Bronchial epithelial cell (primary cell): ENCODE measurements at places on chromosomes 11 and 22. TPM values are rescaled to one million over a fixed set of nuclear protein-coding genes. Genes with fewer than 3 reads are reported as not detected.

Gene SCUBE2
- not detected in 2 replicates for total RNA-seq

Gene RIMBP3C
- under 0.01 TPM in 2 replicates for total RNA-seq

Gene GRIK4
- not detected in 2 replicates for total RNA-seq

Gene CTSC
- 72.1 and 80.8 TPM in 2 replicates for total RNA-seq

Gene SLC2A11
- total RNA-seq, result 6.8 and 8.2 TPM in 2 replicates

Gene GGTLC2
- not detected in 2 replicates for total RNA-seq

Gene ZNF280B
- 0.26 TPM in 2 replicates for total RNA-seq

GRCh38 chr11:70024036-70024772 lies 53.9 kb upstream of the ANO1 start:
- no peak for DNase-seq

GRCh38 chr11:3970108-3970507 lies 114.6 kb downstream of the STIM1 start:
- DNase-seq, result no peak

DNA sequence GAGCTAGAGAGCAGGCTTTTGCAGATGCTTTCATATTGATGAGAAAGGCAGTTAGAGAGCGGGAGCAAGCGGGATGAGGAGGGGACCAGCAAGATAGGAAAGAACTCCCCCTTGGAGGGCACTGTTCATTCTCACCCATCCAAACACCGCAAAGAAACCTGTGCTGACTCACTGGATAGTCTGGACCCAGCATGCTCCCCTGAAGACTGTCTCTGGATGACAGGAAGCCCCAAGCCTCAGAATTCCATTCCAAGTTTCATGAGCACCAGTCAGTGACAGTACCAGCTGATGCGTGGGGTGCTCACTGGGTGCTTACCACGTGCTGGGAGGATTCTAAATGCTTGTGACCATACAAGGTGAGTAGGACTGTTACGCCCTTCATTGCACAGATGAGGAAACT lies 34.2 kb downstream of the MICAL3 start:
- DNase-seq, result no peak

- no peak for DNase-seq
Measured at GRCh38 chr11:35141571-35141971, 2.6 kb downstream of the CD44 start.

GRCh38 chr11:86940122-86940777 lies 14.9 kb downstream of the FZD4 start:
- peak; percentile 35 for DNase-seq

- DNase-seq, result no peak
Measured at GRCh38 chr22:22071455-22071854, 88.9 kb upstream of the TOP3B start.

GRCh38 chr11:133947321-133947756 lies 9.4 kb downstream of the IGSF9B start:
- peak; percentile 24 for DNase-seq

GRCh38 chr11:28104984-28105383 lies 3.0 kb downstream of the KIF18A start:
- no peak for DNase-seq

DNA sequence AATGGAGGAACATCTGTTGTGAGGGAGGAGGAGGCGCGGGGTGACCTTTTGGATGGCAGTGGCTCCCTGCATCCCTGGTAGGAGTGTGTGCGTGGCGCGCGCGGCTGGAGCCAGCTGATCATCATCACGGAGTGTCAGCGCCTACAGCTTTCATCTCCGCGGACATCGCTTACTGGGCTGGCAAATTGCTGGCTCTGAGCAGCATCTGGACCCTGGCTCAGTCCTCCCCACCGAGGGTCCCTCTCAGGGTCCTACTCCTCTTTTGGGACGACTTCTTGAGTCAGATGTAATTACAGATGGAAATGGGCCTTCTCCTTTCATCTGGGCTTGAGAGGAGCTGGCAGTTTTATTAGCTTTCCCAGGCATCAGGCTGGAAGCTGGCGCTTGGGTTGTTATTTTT lies 85.3 kb downstream of the CACNA1I start:
- DNase-seq, result no peak

- peak; percentile 26 for DNase-seq
Measured at GRCh38 chr22:46336119-46337078, 885 bp downstream of the TRMU start.

- DNase-seq, result no peak
Measured at GRCh38 chr11:1481483-1481825, 5.1 kb downstream of the MOB2 start.

DNA sequence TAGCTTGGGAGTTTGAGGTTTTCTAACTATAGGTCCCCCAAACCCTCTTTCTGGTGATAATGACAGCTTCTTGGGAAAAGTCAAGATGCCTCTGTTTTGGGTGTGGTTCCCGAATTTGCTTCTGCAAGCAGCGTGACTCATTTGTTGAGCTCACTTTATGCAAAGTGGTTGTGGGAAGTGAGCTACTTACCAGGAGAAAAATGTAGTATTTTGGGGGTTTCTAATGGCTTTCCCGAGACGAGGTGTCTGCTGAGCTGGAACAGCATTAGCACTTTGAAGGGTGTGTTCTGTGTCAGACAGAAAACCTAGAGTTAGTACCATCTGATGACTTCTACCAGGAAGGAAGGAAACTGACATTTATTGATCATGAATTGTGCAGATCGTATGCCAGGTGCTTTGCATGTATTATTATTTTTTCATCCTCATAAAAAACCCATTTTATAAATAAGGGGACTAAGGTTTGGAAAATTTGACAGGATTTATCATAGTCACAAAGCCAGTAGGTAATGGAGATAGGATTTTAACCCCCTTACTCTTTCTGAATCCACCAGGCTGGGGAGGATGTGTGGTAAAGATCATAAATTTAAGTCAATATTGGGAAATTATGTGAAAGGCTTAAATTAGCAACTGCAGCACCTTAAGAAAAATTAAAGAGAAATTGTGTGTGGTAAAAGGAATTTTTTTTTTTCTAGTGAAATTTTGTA lies 108.8 kb upstream of the CD44 start:
- DNase-seq, result peak; percentile 90

DNA sequence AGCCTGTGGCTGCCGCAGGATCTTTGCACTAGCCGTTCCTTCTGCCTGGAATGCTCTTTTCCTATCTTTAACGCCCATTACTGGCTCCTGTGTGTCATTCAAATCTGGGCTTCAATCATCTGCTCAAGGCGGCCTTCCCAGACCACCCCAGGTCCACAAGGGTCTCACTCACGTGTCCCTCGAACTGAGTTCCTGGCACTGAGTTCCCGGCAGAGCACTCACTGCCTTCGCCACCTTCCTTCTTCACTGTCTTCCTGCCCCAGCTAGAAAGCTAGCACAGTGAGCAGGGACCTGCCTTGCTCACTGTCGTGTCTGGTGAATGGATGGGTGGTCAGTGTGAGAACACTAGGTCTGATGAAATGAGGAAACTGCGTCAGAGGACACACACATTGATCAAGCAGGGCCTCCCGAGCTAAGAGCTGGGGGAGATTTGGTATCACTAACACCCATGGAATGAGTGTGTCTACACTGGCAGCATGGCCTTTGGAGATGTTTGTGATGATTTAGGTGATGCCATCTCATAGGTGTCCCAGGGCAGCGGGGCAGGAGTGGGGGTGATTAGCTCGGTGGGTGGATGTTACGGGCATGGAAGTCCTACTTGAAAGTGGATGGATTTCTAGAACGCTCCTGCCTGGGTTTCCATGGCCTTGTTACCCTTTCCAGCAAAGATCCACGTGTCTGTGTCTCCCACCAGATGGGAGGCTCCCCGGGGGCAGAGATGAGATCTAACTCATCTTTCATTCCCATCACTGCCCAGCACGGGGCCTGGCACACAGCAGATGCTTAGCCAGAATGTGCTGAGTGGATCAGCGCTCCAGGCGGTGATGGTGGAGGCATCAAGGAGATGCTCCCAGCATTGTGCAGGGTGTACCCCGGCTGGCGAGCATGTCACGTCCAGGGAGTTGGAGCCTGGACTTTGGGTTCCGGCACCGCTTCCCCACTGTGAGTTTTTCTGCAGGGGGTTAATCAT lies 64.5 kb downstream of the SHISAL1 start:
- no peak for DNase-seq

DNA sequence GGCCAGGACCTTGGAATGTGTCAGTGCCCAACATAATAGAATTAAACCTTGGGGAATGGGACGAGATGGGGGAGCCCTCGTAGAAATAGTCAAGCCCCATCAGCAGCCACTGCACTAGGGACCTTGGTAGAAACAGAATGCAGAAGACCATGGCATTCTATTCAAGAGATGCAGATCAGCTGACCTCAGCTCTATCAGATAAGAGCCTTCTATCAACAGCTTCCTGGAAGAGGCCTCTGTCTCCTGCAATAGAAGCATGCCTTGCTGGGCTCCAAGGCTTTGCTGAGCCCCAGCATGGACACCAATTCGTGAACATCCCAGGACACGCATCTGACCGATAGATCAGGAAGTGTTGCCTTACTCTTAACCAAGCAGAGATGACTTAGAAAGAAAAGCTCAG lies 27.5 kb upstream of the FLI1 start:
- DNase-seq, result no peak

DNA sequence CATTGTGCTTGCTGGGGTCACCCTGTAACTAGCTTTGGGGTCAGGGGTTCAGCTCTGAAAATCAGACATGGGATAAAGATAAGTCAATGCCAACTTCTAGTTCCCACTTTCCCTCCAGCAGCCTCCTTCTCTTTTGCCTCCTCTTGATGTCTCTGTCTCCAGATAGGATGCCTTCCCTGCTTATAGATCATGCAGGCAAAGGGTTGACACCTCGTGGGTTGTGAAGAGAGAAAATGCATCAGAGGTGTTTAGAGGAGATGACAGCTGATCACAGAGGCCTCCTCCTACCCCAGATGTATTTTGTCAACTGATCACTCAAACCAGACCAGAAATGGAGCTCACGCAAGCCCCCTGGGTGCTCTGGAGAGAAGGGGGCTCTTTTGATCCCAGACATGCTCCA lies 337.8 kb downstream of the BUD13 start:
- no peak for DNase-seq
